ENCODE measurements at places on chromosomes 7 and 10. TPM values are rescaled to one million over a fixed set of nuclear protein-coding genes. Genes with fewer than 3 reads are reported as not detected.

DNA sequence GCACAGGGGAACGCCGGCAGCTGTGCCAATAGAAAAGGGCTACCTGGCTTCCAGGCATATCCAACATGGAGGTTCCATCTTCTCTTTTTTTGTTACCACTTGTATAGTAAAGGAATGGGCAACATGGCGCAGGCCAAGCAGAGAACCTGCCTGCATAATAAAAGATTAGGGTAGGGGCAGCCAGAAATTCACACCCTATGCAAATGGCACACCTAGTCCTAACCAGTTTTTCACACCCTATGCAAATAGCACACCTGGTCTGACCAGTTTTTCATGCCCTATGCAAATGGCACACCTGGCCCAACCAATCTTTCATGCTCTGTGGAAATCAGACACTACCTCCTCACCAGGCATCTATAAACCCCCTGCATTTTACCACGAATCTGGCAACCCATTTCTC is 369.5 kb downstream of the IPMK start:
- DNase-seq = no peak

- no peak for DNase-seq
Observed at GRCh38 chr10:129120441-129120840, 346.6 kb upstream of the MGMT start.

GRCh38 chr10:10676972-10677371 is 340.7 kb upstream of the CELF2 start:
- DNase-seq = no peak

DNA sequence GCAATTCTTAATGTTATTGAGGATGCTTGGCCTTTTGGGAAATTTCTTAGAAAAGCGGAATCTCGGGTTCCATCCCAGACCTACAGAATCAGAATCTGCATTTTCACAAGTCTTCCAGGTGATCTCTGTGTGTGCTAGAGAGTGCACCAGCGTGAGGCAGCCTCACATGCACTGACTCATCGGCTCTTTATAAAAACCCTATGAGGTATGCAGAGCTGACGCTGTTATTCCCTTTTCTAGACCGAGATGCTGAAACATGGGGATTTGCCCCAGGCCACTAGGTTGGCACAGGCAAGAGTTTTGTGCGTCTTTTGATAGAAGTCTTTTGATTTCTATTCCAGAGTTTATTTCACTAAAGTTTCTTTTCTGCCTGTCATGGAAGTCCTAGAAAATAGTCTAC is 61.2 kb downstream of the CDCA7L start:
- peak; percentile 53 for DNase-seq

DNA sequence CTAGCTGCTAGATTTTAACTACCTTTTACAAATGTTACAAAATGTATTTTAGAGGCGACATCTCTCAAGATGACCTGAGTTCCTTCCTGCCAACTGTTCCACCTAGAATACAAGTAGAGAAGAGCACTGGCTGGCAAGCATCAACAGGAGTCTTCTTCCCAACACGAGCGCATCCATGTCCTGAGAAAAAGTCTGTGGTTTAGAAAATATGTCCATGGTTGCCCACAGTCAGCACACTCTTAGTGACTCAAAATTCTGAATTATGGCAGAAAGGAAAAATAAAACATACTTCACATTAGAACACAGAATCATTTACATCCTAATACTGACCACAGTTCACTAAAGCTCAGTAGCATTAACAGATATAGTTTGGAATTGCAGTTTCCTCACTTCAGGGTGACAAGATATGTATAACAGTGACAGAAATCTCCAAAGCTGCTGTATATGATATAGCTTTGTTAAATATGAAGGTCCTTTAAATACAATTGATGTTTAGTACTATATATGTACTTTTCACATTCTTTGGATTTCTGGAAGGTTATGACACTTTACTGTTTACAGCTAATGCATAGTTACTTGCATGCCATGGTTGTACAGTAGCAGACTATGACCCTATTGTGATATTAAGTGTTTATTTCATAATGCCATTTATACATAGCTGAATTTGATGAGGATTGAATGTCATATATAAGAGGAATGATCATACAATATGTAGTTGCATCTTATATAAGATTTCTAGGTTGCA is 327.1 kb downstream of the GFRA1 start:
- no peak for DNase-seq

GRCh38 chr7:158651968-158652565 is 52.5 kb downstream of the NCAPG2 start:
- DNase-seq = no peak

Gene CNNM1
- total RNA-seq = not detected

Gene COPS6
- 85.2 TPM for total RNA-seq

Gene SOSTDC1
- total RNA-seq = not detected

Gene TMEM196
- not detected for total RNA-seq

Gene CLRN3
- total RNA-seq = not detected

Gene OR2A1
- total RNA-seq = not detected

Gene ITGB1
- 703 TPM for total RNA-seq

Gene CLCN1
- not detected for total RNA-seq

All from MCF 10A (cell line).